Heart right ventricle (tissue), 16 donors: ENCODE measurements at places on chromosomes 1 and 21. TPM values are rescaled to one million over a fixed set of nuclear protein-coding genes. Genes with fewer than 3 reads are reported as not detected.

Gene LCE1A
- total RNA-seq: not detected

Gene SHCBP1L
- not detected for total RNA-seq

Gene CYP2J2
- total RNA-seq: 205 TPM

Gene C4BPA
- not detected for total RNA-seq

Gene HORMAD1
- total RNA-seq: not detected

- peaks cover 40% of the 10 kb centered on the region for H3K27me3 ChIP-seq
- H3K4me3 ChIP-seq: no peak overlapping the region
- no peak for DNase-seq
- H3K27ac ChIP-seq: no peak overlapping the region
- no peaks in the 10 kb centered on the region for H3K36me3 ChIP-seq
These were observed 275.4 kb upstream of the NR5A2 start for GRCh38 chr1:199751962-199752687.

GRCh38 chr1:234619071-234619480, 9.1 kb upstream of the IRF2BP2 start:
- DNase-seq: no peak
- H3K4me3 ChIP-seq: no peak overlapping the region
- peaks cover 19% of the 10 kb centered on the region for H3K4me1 ChIP-seq
- H3K36me3 ChIP-seq: no peaks in the 10 kb centered on the region
- peak overlapping the region; percentile 40 for H3K27ac ChIP-seq

- H3K4me3 ChIP-seq: no peak overlapping the region
- DNase-seq: no peak
- no peaks in the 10 kb centered on the region for H3K27me3 ChIP-seq
- H3K27ac ChIP-seq: no peak overlapping the region
These were observed 9.8 kb downstream of the KIF17 start for GRCh38 chr1:20708057-20708456.

DNA sequence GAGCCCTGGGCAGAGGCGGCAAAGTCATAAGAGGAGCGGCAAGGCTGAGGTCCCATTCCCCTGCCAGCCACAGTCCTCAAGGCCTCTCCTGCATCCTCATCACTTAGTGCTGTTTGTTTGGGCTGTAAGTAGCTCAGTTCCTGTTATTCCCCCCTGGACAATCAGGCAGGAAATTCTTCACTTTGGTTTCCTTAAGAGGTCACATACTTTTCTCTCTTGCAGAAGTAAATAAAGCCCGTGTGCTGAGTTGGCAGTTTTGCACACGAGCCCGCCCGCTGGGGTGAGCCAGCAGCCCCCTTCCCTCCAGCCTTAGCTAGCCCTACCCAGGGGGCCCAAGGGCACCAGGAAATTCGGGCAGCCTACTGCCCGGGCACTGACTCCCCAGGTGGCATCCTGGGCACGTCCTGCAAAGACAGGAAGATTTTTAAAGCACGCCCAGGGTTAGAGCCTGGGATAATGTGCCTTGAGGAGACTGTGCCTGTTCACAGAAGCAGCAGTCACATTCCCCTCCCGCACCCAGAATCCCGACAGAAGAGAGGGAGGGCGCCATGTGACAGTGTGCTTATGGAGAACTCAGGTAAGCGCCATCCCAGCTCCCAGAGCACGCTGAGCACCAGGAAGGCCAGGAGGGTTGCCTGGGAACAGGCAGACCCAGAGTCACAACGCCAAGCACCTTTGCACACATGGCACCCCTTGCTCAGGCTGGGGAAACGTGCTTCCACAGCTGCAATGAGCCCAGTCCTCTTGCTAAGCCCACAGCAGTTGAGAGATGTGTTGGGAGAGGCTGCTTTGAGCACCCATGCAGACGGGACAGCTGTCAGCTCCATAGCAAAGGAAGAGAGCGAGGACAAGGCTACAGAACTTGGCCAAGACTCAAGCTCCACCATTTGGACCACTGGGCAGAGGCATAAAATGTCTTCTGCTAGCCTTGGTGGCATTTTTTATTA, 144.5 kb upstream of the TMEM51 start:
- no peak for DNase-seq
- H3K27ac ChIP-seq: peak overlapping the region; percentile 1
- peaks cover 4% of the 10 kb centered on the region for H3K4me1 ChIP-seq
- no peak overlapping the region for H3K4me3 ChIP-seq
